Hindlimb muscle (tissue), 1 donor: ENCODE measurements at places on chromosomes 7 and 10.

DNA sequence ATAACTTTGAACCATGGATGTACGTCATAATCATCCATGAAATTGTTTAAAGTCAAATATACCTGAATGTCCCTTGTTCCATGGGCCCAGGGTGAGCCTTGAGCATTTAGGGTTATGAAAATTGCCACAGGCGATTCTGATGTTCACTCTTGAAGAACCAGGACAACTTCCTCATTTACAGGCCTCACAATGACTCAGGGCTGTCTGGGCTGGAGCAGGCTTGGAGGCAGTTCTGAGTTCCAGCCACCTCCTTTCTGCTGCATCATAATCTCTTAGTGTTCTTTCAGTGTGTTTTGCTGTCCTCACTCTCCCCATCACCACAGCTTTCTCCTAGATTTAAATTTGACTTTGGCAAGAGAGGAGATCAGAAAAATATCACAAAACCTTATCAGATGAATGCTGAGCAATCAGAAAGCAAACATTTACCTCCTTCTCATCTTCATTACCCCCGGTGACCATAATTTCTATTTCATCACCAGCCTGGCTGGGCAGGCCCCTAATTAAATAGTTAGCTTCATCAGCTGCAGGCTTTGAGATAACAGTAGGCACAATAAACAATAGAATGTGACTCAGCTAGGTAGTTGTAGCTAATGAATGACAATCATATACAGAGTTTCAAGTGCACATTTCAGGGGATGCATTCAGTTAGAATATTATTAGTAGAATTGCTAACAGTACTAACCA, 571.0 kb downstream of the SH2D4B start:
- DNase-seq: no peak

- no peak for DNase-seq
These were observed 64.6 kb downstream of the HERPUD2 start for GRCh38 chr7:35630024-35630972.

DNA sequence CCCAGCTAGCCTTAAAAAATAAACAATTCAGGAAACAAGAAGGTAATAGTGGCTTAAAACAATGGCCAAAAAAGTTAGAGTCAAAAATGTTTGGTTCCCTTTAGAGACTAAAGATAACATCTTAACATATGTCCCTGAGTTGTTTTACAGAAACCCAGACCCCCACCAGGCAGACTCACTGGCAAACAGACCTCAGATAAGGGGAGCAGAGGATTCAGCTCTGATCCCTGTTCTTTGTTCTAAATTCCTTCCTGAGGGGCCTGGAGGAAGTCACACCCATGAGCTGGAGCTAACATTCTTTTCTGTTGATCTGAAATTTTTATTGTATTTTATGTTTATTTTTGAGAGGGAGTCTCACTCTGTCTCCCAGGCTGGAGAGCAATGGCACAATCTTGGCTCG, 247.2 kb downstream of the USP6NL start:
- DNase-seq: no peak

- no peak for DNase-seq
These were observed 143.6 kb upstream of the KIF5B start for GRCh38 chr10:32199714-32200394.

GRCh38 chr7:23044581-23044980, 30.7 kb upstream of the HYCC1 start:
- DNase-seq: no peak

- DNase-seq: no peak
These were observed 66.3 kb downstream of the INSIG1 start for GRCh38 chr7:155363852-155364600.

DNA sequence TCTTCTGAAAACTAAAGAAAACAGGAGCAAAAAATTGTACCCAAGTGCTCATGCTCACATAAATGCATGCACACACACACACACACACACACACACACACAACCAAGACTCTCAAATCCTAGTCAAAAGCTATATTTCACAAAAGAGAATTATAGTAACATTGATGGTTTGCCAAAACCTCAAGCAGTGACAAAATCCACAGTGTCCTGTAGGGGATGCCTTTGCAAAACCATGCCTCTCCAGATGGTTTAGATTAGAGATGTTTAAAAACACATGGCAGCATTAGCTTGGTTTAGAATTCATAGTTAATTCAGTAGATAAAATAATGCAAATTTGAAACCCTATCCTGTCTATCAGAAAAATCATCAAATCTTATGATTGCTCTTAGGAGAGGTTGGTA, 232.2 kb downstream of the DYNC1I1 start:
- DNase-seq: peak; percentile 19

DNA sequence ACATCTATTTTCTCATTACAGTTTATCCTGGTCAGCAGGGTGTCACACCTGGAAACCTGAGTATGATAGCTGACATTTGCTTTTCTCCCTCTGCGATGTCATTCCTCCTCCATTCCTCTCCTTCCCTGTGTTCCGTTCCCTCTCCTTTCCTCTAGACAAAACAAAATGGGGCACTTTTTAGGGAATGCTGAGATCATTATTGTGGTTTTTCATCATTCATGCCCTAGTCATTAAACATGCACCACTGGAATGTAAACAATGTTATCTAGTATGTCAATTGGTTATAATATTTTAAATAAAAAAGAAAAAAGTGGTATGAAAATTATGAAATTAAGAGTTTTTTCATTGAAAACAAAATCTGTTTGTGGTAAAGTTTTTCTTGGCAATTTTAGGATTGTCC, 132.6 kb downstream of the MAPK8 start:
- no peak for DNase-seq

- no peak for DNase-seq
These were observed 21.4 kb upstream of the RAPGEF5 start for GRCh38 chr7:22378199-22378980.
